ENCODE measurements at places on chromosomes 1 and 21.
A peak's percentile ranks its signal among the peaks of the same experiment; 100 is the strongest.

- DNase-seq = no peak
Observed at GRCh38 chr1:195745189-195746010, 862.8 kb downstream of the KCNT2 start.

DNA sequence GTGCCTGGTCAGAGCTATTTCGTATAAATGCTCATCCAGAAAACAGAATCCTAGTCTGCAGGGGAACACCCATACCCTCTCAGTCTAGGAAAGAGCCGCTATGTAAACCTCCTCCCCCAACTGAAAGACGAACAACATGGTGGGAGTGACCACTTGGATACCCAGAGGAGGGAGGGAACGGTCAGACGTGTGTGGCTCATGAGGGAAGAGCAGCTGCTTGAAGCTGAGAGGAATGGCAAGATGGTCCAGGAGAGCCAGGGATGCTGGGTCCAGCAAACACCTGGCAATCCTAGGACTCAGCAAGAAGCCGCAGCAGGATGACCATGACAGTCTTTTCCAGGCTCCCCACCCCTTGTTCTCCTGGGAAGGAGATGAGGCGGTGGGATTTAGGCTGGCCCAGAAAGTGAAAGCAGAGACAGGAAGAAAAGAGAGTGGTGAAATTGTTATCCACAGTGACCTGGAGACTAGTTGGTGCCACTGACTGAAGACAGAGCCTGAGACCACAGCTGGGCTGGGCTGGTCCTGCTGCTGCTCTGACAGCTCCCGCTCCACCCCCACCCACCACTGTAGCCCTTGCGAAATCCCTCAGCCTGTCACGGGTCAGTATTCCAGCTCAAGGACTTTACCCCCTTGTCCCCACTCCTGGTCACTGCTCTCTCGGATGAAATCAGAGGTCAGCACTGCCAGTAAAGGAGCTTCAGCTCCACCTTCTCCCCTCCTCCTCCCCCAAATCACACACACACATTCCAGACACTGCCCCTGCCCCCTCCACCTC is 3.6 kb downstream of the CERS2 start:
- no peak for DNase-seq

GRCh38 chr1:232629250-232630046 is 485 bp downstream of the SIPA1L2 start:
- peak; percentile 32 for DNase-seq

DNA sequence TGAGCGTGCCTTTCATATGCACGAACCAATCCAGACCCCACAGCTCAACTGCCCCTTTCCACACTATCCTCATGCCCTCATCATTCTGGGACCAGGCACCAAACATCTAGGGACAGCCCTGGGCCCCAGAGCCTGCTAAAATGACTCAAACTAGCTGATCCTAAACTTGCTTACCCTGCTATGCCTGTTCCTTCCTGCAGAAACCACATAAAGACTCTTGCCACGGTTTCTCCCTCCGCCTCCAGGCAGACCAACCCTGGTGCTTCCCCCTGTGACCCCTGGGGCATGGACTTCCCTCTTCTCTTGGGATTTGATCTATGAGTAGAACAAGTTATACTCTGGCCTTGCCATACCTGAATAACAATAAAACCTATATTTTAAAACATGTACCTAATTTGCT is 138.0 kb upstream of the CD34 start:
- DNase-seq = no peak

DNA sequence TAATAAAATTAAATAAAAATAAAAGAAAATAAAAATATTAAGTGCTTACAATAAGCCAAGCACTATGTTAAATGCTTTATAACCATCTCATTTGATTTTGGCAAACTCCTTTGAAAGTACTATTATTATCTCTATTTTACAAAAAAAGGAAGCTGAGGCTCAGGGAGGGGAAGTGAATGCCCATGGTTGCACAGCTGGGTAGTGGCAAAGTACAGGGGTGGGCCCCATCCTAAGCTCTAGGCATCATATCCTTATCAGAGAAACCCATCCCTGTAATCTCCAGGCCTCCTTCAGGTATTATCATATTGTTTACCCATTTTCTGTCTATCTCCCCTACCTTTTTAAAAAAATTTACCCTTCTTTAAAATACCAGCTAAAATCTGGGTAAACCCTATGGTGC is 2.3 kb upstream of the MED18 start:
- no peak for DNase-seq

DNA sequence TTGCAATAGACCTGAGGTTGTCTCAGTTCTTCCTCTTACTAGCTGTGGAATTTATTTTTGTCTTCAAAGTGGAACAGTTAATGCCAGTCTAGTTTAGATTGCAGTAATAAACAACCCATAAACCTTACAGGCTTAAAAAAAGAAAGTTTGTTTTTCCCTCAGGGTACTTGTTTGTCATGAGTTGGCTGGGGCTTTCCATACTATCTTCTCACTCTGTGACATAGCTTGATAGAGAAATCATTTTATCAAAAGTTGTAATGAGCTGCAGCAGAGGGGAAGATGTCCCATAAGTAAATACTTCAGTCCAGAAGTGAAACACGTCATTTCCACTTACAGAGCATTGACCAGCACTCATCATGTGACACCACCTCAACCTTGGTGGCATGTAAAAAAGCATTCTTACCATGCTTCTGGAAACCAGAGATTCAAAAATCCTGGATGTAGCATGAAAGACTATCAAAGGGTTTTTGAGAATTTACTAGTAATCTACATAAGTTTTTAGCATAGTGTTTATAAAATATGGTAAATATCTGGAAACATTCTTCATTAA is 62.8 kb upstream of the COL11A1 start:
- DNase-seq = no peak

GRCh38 chr1:22454476-22455056 is 2.9 kb downstream of the ZBTB40 start:
- DNase-seq = no peak

- no peak for DNase-seq
Observed at GRCh38 chr1:160459687-160460086, 59.3 kb downstream of the VANGL2 start.

All from stimulated activated naive CD8-positive, alpha-beta T cell treated with anti-CD3 and anti-CD28 coated beads, Interleukin-15, amount 100 ng/mL, for 72 hours (primary cell).